ENCODE measurements at places on chromosomes 4 and X.

DNA sequence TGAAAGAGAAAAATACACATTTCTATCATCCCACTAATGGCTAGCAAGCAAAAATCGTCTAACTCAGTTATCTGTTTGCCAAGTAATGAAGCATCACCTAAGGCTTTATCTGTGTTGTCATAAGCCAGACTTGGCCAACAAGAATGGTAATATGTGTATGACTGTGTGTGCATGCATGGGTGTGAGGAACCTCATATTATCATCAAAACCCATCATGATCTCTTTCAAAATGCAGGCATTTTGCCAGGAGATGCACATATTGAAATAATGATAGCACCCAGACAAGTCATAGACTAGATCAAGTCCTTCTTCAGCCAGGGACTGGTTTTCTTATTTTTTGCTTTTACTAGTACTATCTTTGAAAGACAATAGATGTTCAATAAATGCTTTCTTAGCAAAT lies 172.5 kb upstream of the FMR1 start:
- DNase-seq = no peak

DNA sequence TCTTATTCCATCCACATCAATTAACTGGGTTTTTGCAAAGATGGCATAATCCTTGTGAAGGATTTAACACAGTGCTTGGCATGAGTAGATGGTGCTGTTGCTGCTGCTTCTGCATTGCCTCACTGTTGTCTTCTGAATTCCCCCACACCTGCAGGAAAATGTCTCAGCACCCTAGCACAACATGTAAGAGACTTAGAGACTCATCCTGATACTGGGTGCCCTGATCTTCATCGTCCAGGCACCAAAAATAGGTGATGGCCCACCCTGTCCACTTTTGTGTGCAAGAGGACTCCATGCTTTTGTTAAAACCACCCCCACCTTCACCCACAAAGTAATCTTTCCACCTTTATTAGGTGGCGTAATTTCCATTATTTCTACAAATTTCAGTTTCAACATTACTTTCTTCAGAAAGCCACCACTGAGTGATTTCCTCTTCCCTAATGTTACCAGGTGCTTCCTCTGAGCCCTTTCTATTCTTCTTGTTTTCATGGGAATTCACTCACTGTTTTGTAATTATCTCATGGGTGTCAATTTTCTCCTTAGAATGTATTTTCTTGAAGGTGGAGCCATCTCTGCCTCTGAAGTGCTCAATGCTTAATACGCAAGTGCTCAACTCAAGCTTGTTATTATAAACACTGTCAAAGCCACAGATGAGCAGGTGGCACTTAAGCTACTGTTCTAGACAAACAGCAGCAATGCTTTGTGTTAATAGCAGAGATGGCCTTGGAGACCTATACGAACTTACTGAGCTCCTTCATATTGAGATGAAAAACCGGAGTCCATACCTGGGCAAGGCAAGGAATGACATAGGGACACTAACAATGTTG lies 89.5 kb downstream of the HS3ST1 start:
- DNase-seq = peak; percentile 56

DNA sequence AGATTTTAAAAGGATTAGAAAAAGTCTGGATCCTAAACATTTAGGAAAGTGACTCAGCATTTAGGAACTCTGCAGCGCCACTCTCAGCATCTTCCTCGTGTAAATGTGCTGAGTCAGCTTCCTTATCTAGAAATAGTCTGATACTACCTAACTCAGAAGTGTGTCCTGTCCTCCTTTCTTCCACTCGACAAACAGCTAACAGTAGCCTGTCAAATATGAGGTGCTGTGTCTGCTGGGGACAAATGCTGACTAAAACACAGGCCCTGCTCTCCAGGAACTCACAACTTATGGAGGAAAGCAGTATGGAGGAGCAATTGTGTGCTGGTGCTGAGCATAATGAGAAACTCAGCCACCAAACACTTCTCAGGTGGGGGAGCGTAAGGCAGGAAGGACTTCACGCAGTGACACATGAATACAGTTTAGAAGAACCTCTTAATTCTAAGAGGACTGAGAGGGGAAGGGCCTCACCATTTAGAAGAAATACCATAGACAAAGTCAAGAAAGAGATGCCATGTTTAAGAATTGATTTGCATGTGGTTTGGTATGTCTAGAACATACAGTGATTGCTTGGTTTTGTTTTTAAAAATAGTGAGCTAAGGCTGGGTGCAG lies 125.3 kb downstream of the SOWAHB start:
- no peak for DNase-seq

- DNase-seq = no peak
Measured at GRCh38 chr4:108345862-108346817, 177.4 kb upstream of the LEF1 start.

GRCh38 chr4:8044699-8045098 lies 105.0 kb upstream of the AFAP1 start:
- DNase-seq = peak; percentile 72

DNA sequence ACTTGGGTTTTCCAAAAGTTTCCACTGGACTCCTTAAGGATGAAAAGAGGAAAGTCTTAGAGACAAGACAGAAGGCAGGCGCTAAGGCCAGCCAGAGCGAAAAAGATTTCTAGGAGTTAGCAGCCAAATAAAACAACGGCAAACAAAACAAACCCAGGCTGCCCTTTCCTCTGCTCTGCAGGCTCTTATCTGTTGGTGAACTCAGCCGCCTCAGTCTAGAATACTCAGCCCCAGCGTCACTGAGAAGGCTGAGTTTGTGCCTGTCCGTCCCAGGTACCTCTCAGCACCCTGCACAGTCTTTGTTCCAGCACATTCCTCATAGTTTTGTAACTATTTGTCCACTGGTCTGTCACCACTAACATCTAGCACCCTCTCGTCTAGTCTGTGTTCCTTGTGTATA lies 75.6 kb upstream of the FAM9C start:
- DNase-seq = no peak

- no peak for DNase-seq
Measured at GRCh38 chr4:58941286-58941685, 1831.1 kb upstream of the IGFBP7 start.

- DNase-seq = no peak
Measured at GRCh38 chrX:19549838-19550237, 34.5 kb upstream of the MAP3K15 start.

DNA sequence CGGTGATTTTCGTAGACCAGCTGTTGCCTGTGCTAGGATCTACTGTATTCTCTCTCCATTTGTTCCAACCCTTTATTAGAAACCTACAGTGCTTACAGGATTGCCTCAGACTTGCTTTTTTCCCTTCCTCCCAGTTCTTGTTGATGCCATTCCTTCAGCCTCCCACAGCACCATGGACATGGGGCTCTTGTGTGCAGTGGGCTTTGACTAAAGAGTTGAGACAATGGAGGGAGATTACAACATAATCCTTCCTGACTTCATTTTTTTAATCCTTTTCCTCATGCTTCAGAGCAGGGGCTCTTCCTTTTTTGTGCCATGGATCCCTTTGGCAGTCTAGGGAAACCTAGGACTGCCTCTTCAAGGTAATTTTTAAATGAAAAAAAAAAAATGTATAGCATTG lies 92.1 kb downstream of the BMPR1B start:
- DNase-seq = no peak

- peak; percentile 29 for DNase-seq
Measured at GRCh38 chr4:70505151-70505748, 13.1 kb upstream of the AMTN start.

- no peak for DNase-seq
Measured at GRCh38 chr4:74056114-74056857, 17.8 kb upstream of the CXCL3 start.

- DNase-seq = no peak
Measured at GRCh38 chr4:43512253-43512652, 619.7 kb downstream of the GRXCR1 start.

DNA sequence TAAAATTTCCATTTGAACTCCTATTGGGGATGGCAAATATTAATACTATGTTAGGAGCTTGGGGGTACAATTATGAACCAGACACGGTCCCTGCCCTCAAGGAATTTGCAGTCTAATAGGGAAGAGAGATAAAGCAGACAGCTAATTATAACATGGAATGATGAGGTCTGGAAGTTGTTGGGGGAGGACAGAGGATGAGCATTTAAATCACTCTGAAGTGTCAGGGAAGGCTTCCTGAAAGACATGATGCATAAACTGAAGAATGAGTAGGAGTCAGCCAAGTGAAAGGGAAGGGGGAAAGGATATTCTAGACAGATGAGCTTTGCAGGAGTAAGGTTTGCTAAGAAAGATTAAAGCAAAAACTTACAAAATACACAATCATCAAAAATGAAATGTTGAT lies 15.9 kb downstream of the PLAC1 start:
- no peak for DNase-seq

- no peak for DNase-seq
Measured at GRCh38 chrX:65932173-65933084, 107.5 kb downstream of the VSIG4 start.

DNA sequence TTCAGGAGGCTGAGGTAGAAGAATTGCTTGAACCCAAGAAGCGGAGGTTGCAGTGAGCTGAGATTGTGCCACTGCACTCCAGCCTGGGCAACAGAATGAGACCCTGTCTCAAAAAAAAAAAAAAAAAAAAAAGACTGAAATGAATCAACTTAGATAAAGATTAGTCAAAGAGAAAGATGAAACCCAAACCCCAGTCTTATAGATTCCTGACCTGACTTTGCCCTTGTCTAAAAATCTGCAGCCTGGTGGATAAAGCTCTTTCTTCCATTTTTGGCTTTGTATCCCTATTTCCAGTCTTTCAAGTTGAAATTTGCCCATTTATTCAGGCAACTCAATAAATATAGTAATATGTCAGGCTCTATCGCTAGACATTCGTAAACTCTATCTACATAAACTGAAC lies 39.3 kb upstream of the SPINK2 start:
- no peak for DNase-seq

GRCh38 chr4:8319061-8319460 lies 49.5 kb downstream of the HTRA3 start:
- no peak for DNase-seq

DNA sequence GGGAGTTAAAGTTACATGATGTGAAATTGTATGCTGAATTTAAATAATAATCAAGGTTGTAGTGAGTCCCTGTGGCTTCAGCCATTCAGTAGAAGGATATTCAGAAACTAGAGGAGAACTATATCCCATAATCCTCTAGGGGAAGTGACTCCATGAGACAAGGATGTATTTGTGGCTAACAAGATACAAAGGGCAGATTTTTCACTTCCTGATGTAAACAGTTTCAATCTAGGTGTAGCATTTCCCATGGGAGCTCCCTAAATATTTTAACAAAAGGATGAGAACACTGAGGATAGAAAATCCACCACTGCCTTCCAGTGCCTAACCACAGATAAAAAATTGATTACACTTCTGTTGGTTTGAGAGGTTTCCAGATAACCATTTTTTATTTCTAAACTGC lies 435.4 kb upstream of the TENM3 start:
- DNase-seq = no peak

DNA sequence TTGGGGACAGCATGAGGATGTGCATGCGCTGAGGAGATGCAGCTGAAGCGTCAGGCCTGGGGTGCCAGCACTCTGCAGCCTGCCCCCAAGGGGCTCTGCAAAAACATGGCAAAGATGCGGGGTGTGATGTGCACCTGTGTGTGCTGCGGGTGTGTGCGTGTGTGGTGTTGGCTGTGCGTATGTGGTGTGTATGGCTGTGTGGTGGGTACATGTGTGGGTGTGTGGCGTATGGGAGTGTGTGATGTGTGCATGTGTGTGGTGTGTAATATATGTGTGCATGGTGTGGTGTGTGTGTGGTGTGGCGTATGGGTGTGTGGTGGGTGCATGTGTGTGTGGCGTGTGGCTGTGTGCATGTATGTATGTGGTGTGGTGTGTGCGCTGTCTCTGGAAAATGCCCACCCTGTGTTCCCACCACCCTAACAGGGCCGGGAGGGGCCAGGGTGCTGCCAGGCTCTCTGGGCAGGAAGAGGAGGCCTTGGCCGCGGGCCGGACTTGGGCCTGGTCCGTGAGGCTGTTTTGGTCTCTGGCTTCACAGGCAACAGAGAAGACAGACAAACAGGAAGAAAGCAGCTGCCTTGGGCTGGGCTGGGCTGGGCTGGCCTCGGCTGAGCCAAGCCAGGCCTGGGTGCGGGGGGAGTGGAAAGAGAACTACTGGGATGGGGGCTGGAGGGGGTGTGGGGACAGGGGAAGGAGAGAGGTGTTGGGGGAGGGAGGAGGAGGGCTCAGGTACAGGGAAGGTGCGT lies 1.1 kb upstream of the AVPR2 start:
- no peak for DNase-seq
